Mucosa of descending colon (tissue), 3 donors: ENCODE measurements at places on chromosomes 6 and 20.

- DNase-seq: no peak
These were observed 26.0 kb downstream of the MYLIP start for GRCh38 chr6:16154904-16155303.

DNA sequence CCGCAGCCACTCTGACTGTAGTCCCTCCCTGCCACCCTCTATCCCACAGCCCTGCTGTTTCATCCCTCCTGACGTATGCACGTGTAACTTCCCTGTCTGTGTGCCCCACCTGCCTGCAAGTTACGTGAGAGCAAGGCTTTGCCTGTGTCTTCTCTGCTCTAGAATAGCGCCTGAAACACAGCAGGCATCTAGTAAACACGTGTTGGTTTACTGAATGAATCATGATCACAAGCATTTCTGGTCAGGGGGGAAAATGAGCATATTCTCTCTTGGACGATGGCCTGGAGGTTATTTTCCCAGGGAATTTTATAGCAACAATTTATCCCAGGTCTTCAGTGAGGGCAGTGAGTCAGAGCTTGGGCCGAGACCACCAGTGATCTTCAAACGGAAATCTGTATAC, 38.3 kb downstream of the PSMG4 start:
- DNase-seq: no peak

- DNase-seq: no peak
These were observed 57.1 kb upstream of the RBM24 start for GRCh38 chr6:17224056-17224455.

GRCh38 chr6:32178547-32179440, 589 bp downstream of the RNF5 start:
- DNase-seq: no peak

DNA sequence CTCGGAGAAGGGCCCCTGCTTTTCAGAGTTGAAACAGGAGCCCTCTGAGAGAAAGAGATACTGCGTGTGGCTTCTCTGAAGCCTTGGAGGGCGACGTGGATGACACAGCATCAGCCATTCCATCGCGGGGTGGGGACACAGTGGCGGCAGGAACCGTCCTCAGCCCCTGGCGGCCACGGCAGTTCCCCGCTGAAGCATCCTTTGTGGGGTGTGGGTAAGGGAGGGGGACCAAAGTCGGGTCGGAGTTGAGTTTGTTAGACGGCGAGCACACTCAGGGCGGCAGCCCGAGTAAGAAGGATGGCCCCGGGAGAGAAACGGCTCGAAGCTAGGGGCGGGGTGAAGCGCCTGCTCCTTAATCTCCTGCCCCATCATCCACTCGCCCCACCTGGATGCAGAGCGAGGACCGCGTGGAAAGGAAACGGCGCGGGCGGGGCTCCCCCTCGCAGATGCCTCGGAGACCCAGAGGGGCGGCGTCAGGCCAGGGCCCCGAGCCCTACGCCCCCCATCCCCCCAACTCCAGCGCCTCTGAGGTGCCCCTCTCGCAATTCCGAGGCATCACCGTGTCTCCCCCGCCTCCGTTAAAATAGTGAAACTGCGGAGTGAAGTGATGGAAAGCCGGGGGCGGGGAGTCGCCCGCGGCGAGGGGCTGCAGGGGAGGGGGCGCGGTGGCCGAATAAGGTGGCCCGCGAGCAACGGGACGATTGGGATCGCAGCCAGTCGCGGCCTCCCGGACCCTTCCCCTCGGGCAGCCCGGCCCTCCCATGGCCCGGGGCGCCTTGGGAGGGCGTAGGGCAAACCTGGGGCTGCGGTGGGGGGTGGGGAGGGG, 796 bp upstream of the RREB1 start:
- DNase-seq: peak; percentile 58

DNA sequence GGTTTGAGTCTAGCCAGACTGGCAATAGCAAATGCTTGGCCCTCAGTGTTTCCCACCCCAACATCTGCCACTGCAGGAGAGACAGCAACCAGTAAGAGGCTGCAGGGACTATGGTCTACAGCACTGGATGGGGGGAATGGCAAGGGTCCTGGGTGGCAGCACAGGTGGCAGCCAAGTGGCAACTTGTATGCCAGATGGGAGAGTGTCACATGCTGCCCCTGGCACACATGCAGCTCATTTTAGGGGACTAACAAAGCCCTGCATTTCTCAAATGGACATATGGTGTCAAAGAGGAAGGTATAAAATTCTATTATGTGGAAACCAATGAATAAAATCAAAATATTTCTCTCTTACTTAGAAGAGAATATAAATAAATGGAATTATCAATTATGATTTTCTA, 298.7 kb upstream of the MARCKS start:
- DNase-seq: no peak

GRCh38 chr6:135054569-135055498, at the start of gene HBS1L:
Gene HBS1L (minus strand): TSS chr6:135054822. CDS start chr6:135054691, 131 bp downstream.
- peak; percentile 97 for DNase-seq

GRCh38 chr6:164048840-164049516, 634.5 kb downstream of the QKI start:
- DNase-seq: no peak

GRCh38 chr20:15843777-15844176, 729.5 kb downstream of the KIF16B start:
- no peak for DNase-seq

DNA sequence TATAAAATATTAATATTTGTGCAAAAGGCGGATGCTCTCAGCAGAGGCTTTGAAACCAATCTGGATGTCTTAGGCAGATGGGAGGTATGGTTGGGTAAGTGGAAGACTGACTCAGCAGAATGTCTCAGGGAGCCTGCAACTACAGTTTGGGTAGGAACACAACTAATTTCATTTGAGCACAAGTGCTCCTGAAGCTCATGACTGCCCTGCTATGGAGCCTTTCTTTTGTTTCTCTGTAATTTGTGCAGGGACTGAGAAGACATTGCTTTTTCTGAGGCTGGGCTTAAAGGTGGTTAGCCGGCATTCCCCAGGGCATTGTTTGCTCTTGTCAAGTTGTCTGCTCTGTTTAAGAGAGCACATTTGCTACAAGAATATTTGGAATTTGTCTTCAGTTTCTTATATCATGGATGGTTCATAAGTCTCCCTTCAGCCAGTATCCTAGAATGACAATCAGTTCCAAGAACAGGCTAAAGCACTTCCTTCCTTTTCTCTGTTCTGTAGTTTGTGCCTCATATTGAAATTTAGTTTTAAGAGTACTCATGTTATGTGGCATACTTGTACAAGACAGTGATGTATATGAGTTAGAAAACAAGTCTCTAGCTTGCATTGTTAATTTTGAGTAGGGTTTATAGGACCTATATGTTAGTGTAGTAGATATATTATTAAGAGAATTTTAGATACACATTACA, 208.3 kb downstream of the ZFAND3 start:
- DNase-seq: no peak

GRCh38 chr20:7994809-7995208, 24.8 kb downstream of the TMX4 start:
- DNase-seq: no peak

- no peak for DNase-seq
These were observed 47.8 kb downstream of the ATP9A start for GRCh38 chr20:51720384-51720783.

GRCh38 chr6:68635706-68636513, 828 bp downstream of the ADGRB3 start:
- DNase-seq: peak; percentile 30

DNA sequence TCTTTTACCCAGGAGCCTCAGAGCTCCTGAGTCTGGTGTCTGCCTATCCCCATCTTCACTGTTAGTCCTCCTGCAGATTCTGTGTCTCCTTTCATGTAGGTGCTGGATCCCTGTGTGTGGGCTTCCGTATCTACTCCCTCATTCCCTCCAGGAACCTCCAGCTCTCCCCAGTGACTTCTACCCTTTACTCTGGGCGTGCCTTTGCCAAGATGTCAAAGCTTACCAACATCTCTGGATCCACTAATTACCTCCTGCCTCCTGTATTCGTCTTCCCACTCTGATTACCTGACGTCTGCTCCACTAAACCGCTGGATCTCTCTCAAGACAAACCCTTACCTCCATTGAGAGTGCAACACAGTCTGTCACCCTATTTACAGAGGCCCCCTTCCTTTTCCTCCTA, 2.2 kb upstream of the C6orf136 start:
- no peak for DNase-seq

DNA sequence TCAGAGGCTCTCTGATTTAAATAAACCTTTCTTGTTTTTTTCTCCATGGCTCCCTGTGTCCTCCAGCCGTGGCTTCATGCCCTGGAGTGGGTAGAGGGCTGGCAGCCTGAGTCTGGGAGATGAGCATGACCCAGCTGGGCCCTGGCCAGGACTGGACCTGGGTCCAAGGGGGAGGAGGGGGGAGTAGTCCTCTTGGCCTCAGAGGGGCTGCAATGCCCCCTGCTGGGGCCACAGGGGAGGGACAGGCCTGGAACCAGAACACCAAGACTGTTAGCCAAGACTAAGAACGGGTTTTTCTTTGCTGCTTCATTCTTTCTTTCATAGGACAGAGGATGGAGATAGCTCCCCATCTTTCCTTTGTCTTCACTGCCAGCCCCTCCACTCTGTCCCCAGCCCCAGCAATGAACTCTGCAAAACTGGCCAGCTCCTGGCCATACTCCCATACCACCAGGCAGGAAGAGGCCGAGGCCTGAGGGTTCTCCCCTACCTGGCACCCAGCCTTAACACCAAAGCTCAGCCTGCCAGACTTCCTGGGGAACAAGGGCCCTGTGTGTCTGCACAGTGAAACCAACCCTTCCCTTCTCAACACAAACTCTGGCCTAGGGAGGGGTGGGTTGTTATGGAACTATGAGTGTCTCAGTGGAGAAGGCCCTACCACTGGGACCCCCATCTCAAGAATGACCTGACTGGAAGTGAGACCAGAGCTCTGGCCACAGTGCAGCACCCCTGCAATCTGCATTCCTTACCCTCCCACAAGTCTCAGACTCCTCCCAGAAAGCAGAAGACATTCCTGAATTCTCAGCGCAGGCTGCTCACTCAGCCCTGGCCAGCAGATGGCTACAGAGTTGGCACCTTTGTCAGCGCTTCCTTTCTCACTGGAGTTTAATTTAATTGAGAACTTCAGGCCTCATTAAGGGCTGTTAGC, 11.0 kb downstream of the SLC29A1 start:
- DNase-seq: peak; percentile 72

GRCh38 chr6:32700391-32701040, 34.1 kb upstream of the HLA-DQB1 start:
- DNase-seq: no peak

DNA sequence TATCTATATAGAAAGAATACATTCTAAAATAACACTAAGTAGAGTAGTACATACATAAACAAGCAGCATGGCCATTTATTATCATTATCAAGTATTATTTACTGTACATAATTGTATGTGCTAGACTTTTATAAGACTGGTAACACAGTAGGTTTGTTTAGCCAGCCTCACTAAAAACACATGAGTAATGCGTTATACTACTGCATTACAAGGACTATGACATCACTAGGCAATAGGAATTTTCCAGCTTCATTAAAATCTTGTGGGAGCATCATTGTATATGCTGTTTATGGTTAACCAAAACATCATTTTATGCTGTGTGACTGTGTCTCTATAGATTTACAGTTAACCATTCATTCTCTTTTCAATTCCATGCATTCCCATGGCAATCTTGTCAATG, 131.7 kb upstream of the HDGFL1 start:
- DNase-seq: no peak

GRCh38 chr6:26240157-26241032, 124.6 kb upstream of the BTN3A2 start:
- peak; percentile 64 for DNase-seq

GRCh38 chr6:160427312-160428068, 79.3 kb downstream of the SLC22A3 start:
- DNase-seq: no peak

- no peak for DNase-seq
These were observed 100.6 kb downstream of the PCSK2 start for GRCh38 chr20:17327185-17328148.

GRCh38 chr6:121828146-121828886, 392.9 kb downstream of the GJA1 start:
- DNase-seq: no peak

- peak; percentile 39 for DNase-seq
These were observed 73.9 kb downstream of the AHI1 start for GRCh38 chr6:135423649-135424128.

GRCh38 chr6:4603291-4603690, 172.9 kb upstream of the CDYL start:
- DNase-seq: peak; percentile 58

DNA sequence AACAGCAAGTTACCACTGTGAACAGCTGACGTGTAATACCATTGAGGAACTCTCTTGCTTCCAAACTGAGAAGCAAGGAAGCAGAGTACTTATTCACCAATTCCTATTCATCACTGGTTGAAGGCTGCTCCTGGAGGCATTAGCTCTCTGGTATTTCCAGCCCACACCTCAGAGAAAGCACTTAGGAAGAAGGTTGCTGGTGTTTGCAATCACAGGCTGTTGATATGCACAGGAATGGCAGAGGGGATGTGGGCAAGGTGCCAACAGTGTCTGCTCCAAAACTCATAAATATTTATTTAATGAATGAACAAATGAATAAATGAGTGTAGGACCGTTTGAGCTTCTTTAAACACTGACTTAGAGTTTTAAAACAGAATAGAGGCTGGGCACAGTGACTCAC, 6.9 kb upstream of the RRBP1 start:
- no peak for DNase-seq

DNA sequence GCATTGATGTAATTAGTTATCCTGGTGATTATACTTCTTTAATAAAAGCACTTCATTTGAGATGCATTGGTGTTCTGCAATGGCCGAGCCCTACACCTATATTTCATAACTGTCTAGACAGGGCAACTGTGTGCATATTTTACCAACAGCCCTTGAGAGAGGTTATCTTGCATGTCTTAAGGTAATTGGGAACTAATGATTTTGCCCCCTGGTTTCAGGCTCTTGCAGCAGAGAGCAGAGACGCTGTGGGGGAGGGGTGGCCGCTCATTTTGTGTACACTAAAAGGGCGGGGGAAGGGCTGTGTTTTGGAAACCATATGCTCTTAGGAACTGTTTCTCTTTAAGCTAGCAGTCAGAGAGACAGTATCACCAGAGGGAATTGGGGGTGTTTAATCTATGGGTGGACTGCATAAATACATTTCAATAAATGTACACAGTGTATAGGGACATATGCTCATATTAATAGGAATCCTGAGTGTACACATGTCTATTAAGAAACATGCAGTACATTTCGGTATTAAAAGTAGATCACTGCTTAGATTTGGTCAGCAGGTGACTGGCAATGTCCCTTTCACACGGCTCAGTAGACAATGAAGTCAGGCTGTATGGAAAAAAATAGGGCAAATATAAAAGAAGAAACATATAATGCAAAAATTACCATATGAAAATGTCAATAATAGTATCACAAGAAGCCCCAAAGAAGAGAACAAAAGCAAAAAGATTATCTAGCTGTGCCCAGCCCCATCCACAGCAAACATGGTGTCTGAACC, 402.9 kb upstream of the CITED2 start:
- no peak for DNase-seq

DNA sequence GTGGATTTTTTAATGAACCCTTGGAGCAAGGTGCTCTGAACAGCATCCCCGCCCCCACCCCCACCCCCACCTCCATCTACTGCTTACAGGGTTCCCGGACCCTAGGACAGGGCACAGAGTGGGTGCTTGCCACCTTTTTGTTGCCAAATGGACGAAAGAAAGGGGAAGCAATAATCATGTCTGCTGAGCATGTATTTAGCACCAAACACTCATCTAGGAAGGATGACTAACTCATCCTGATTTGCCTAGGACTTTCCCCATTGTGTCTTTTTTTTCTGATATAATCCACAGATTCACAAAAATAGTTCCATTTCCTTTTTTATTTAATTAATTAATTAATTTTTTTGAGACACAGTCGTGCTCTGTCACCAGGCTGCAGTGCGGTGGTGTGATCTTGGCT, 1.2 kb upstream of the PLTP start:
- DNase-seq: no peak
